ENCODE measurements at places on chromosomes 16 and 17.

DNA sequence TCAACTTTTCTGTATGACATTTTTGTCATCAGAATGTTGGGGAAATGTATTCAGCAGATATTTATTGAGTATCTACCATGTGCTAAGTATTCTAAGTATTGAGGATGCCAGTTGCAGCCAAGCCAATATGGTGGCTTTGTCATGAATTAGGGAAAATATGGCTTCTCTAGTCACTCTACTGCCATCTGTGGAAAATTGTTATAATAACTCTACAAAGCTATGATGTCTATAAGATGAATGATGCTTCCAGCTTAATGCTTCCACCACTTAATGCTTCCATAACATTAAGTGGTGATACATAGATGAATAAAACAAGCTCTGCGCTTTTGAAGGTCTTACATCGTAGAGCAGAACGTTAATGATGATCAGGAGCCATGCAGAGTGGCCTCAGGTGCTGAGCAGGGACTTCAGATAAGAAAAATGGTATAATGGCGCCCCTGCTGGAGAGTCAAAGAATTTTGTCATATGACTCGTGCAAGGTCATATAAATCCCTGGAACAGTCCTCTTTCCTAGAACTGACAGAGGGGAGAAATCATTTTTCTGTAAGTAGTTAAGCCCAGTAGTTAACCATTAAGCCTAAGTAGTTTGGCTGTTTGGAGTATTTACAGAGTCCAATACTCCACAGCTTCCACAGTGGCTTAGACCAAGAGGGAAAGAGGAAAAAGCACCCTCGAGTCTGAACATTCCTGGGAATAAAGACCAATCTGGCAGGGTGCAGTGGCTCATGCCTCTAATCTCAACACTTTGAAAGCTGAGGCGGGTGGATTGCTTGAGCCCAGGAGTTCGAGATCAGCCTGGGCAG is 2.7 kb upstream of the TMIGD1 start:
- DNase-seq, result no peak

DNA sequence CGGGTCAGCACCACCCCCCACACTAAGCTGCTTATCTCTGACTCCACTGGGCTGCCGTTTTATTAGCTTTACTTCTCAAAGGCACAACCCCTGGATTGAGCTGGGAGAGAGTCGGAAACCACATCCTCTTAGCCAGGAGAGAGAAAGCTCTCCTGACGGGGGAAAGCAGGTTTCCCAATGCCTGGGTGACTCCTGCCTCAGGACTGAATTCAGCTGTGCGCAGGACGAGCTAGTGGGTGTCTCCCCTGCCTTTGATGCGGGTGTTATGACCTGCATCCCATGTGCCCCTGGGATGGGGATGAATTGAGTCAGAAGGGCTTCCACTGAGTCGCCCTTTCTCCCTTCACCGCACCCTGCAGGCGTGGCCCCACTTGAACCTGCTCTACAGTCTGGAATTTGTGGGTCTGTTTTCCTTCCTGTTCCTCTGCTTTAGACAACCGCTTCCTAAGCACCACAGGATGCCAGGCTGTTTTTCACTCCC is 819.2 kb upstream of the EEF2KMT start:
- no peak for DNase-seq

DNA sequence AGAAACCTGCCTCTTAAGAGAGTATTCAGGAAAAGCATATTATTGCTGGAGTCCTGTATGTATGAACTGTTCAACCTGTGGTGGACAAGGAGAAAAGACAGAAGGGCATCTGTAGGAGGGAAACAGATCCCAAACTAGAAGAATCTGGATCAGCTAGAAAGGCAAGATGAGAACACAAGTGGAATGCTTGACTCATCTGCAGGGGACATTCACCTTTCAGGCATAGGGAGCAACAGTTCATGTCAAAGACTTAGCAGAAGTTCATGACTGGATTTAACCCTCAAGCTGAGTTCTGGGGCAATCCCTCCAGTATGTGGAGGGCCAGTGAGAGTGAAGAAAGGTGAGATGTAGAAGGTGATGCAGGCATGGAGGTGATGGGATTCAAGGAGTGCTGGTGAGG is 135.9 kb upstream of the DYNLRB2 start:
- no peak for DNase-seq

- peak; percentile 61 for DNase-seq
Observed at GRCh38 chr17:78793968-78794367, 11.9 kb upstream of the CYTH1 start.

GRCh38 chr17:54919425-54919824 is 18.8 kb downstream of the TOM1L1 start:
- DNase-seq, result no peak

DNA sequence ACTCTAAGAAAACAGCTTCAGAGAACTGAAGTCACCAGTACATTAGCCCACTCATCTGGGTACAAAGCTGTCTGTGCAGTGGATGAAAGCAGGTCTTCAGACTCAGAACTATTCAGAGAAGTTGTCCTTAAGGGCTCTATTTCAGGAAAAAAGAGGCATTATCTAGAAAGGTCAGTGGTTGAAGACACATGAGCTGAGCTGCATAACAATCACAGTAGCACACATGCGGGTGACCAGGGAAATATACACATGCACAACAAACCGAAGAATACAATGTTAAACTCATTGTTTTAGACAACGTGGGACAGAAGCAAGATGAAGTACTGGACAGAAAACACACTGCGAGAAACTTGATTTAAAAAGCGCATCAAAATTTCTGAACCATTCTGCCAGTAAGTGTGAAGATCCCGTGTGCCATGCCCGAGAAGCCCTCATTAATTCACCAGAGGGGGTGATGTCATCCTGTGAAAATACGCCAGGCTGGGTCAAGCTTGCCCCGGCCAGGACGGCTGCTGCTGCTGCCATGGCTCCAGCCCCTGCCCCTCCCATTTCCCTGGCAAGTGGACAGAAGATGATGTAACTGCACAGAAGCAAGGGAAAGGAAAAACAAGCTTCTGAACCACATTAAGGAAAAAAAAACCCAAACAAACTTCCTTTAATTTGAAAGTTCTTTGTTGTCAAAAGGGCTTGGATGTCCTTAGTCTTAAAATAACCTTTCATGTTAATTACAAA is 10.1 kb downstream of the DYNC1LI2 start:
- peak; percentile 92 for DNase-seq

DNA sequence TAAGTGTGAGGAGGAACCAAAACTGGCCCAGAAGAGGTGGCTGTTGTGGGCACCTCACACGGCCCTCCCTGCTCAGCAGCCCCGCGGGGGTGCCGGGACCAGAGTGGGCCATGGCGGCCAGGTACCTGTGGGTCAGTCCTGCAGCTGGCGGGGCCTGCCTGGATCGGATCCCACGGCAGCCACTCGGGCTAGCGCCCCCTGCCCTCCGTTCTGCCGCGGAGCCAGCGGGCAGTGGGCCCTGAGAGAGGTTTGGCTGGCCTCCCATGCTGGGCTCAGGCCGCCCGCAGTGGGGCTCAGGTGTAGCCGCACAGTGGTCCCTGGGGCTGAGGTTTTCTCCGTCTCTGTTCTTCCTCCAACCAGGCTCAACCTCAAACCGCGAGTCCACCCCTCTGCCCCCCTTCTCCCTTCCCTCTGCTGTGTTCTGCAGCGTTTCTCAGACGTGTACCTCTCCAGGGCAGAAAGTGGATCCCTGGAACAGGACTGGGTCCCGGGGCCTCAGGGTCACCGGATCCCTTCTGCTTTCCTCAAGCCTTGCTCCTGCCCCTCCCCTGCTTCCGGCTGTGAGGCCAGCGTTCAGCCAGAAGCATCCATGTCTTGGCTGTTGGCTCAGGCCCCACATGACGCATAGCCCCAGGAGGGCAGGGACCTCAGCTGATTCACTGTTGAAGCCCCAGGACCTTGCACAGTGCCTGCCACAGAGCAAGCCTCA is 28.6 kb upstream of the ITGA3 start:
- DNase-seq, result peak; percentile 14

GRCh38 chr17:49977463-49978389 is 8.7 kb downstream of the DLX4 start:
- DNase-seq, result no peak

- DNase-seq, result no peak
Observed at GRCh38 chr16:12255473-12255872, 278.9 kb downstream of the SNX29 start.

DNA sequence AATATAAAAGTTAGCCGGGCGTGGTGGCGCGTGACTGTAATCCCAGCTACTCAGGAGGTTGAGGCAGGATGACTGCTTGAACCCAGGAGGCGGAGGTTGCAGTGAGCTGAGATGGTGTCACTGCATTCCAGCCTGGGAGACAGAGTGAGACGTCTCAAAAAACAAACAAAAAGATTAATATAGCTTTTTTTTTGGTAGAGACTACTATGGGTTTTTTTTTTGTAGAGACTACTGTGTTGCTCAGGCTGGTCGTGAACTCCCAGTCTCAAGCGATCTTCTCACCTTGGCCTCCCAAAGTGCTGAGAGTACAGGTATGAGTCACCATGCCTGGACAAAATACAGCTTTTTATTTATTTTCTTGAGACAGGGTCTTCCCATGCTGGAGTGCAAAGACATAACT is 20.2 kb downstream of the ZNRF1 start:
- no peak for DNase-seq

GRCh38 chr16:1654505-1655268 is 23.4 kb upstream of the JPT2 start:
- DNase-seq, result peak; percentile 58

Measured in cerebellum (tissue), 4 donors.